ENCODE measurements at places on chromosomes 3 and 15. TPM values are rescaled to one million over a fixed set of nuclear protein-coding genes. Genes with fewer than 3 reads are reported as not detected.

DALRD3 gene
- total RNA-seq = 36.2 TPM

HIGD2B gene
- not detected for total RNA-seq

GOLGA8H gene
- 1.6 TPM for total RNA-seq

ADGRG7 gene
- not detected for total RNA-seq

HLTF gene
- total RNA-seq = 43.6 TPM
